ENCODE measurements at places on chromosomes 4 and X.

DNA sequence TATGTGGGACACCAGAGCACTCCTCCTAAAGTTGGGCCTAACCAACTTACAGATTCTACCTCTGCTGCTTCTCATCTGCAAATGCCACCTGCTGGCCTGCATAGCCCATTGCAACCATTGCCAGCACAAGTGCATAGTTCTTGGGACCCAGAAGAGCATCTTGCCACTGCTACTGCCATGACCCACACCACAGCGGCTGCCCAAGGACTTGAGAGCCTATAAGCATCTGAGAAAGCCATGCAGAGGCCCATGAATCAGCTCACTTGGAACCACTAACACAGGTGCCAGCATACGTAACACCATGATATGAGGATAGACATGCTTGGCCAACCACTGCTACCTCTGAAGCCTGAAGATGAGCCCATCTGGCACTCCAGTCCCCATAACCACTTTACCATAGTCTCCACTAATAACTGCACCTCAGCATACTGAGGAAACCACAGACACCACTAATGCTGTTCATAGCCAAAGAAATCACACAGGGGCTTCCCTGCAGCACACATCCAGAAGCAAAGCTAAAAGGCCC lies 258.1 kb upstream of the AGTR2 start:
- DNase-seq, result no peak

DNA sequence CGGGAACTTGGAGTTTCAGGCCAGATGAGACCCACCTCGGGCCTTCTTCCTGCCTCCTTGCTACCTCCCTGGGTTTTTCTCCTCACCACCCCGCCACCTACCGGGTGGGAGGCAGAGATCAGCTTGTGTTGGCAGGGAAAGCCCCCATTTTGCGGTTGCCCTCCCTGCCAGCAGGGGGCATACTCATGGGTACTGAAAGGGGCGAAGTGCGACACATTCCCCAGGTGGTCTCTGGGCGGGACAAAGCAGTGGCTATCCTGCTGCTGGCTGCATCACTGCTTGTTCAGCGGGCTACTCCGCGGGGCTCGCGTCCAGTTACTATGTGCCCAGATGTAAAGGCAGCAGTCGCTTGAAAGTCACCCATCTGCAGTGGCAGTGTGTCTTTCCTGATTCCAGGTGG lies 330.3 kb downstream of the PDHA2 start:
- no peak for DNase-seq

GRCh38 chrX:137695417-137695816 lies 129.5 kb downstream of the ZIC3 start:
- DNase-seq, result no peak

GRCh38 chrX:153825042-153825441 lies 5.3 kb downstream of the PDZD4 start:
- no peak for DNase-seq

- DNase-seq, result no peak
These were observed 160.4 kb upstream of the GPR101 start for GRCh38 chrX:137194164-137194563.

- DNase-seq, result no peak
These were observed 567.7 kb downstream of the MAGEB5 start for GRCh38 chrX:26783512-26784225.

- DNase-seq, result no peak
These were observed 15.9 kb downstream of the TMEM165 start for GRCh38 chr4:55411621-55412020.

DNA sequence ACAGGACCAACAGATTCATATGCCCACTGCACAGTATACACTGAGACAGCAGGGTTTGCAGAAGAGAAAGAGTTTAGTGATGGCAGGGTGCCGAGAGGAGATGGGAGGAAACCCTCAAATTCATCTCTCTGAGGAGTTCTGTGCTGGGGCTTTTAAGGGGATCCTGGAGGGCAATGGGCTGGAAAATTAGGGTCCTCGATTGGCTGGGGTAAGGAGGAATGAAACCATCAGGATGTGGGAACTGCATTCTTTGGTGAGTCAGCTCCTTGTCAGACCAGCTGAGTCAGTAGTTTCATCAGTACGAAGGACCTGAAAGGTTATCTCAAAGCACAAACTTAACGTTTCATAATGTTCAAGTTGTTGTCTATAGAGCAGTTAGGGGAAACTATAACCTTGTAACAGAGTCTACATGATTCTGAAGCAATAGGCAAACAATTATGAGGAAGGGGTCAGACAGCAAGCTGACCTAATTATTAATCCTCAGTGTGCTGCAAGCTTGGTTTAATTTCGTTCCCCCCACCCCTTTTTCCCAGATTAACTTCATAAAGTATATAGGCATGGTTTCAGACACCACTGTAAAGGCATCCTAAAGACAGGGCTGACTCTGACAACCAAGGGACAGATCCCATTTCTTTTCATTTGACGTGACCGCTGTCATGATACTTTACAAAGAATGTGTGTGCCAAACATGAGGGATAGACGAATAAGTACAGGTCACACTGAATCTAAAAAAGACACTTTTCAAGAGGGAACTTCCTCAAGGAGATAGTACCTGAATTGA lies 1.5 kb upstream of the MSMO1 start:
- no peak for DNase-seq

DNA sequence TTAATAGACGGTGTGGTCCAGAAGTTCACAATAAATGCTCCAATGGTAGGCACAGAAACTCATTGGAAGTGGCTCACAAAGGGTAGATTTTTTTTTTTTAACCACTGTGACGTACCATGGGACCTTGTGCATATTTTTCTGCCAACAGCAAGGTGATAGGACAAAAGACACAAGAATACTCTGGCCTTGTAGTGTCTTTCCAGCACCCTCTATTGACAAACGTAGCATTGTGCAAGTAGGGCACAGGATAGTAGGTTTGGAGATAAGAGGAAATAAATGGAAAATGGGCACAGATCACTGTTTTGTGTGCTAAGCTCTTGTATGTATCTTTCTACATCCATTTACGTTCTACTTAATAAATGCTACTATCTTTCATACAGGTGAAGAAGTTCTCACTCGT lies 2054.9 kb downstream of the PCDH7 start:
- no peak for DNase-seq

DNA sequence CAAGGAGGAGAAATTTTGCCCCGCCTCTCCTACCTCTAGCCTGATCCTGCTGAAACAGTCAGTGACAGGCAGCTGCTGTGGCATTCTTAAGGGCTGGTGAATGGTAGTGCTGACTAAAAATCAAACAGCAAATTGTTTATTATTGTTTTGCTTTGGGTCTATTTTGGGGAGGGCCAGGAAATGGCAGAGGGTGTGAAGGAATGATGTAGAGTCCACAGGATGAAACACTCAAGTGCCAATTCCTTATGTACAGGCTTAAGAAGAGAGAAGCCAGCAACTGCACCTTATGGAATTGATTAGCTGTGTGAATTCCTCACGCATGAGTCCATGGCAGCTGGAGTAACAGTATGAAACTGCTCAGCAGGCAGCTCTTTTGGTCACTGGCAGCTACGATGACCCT lies 39.7 kb downstream of the VEGFC start:
- no peak for DNase-seq

DNA sequence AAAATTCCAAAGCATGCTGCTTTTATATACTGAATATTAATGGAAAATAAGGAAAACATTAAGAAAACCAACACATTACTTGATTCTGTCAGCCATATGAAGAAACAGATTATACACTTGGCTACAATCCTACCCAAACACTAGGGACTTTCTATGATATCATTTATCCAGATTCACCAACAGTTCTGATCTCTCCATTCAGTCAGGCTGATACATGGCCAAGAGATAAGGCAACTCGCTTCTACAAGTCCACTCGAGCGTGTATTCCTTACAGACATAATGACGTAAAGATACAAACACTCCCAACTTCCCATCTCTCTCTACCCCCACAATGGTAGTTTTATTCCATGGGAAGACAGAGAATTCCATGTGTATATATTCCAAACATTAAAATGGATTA lies 44.5 kb downstream of the NEK1 start:
- no peak for DNase-seq

DNA sequence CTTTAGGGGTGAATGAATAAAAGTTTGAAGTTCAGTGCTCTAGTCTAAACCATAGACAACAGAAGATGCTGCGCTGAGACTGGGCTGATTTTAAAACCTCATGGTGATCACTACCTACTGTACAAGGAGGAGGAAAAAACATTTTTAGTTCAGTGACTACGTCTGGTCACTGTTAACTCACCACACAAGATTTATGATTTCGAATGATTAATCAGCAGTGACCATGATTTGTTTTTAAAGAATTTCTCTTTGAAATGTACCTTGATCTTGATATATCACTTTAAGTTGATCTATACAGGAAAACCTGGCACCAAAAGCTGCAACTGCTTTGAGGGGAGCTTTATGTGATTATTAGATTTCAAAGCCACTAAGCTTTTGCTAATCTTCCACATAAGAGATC lies 286.3 kb downstream of the PDGFC start:
- DNase-seq, result no peak

GRCh38 chrX:133434197-133434820 lies 19.0 kb upstream of the GPC4 start:
- DNase-seq, result no peak

DNA sequence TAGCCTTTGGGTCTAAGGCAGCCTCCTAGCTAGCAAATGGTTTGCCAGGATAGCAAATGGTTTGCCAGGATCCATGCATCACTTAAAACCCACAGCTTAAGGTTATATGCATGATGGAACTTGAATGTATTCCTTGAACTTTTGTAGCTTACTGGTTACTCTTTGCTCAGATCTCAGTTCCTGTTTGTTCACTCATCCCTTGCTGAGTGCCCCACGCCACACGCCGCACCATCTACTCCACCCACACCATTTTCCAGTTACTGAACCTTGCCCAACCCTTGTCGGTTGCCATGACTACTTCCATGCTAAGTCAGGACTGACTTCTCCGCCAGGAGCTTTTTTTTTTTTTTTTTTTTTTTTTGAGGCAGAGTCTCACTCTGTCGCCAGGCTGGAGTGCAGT lies 29.5 kb upstream of the XIAP start:
- no peak for DNase-seq

GRCh38 chr4:123929565-123929964 lies 533.0 kb downstream of the SPRY1 start:
- DNase-seq, result no peak

GRCh38 chr4:55125087-55125721 lies at the start of gene KDR:
Gene KDR (minus strand): TSS chr4:55125595. CDS start chr4:55125293, 302 bp downstream.
- no peak for DNase-seq

GRCh38 chrX:97639526-97639925 lies 755.8 kb downstream of the RPA4 start:
- DNase-seq, result no peak

DNA sequence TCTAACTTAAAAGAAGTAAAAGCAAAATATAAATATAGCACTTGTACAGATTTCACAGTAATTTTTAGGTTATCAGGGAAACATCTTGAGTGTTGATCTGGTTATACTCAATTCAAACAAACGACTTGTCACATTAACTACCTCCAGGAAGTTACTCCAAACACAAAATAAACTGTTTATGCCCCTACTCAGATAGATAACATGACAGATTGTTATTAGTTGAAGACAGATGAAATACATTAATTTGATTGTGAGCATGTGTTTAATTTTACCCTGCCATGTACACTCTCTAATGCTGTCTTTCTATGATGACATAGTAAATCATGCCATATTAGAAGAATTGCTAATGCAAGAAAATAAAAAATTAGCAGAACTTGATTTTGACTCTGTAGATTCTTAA lies 88.0 kb downstream of the RAB28 start:
- no peak for DNase-seq

- DNase-seq, result no peak
These were observed 68.4 kb downstream of the PDLIM5 start for GRCh38 chr4:94519925-94520789.

- DNase-seq, result no peak
These were observed 83.6 kb downstream of the GAB1 start for GRCh38 chr4:143420227-143420626.

DNA sequence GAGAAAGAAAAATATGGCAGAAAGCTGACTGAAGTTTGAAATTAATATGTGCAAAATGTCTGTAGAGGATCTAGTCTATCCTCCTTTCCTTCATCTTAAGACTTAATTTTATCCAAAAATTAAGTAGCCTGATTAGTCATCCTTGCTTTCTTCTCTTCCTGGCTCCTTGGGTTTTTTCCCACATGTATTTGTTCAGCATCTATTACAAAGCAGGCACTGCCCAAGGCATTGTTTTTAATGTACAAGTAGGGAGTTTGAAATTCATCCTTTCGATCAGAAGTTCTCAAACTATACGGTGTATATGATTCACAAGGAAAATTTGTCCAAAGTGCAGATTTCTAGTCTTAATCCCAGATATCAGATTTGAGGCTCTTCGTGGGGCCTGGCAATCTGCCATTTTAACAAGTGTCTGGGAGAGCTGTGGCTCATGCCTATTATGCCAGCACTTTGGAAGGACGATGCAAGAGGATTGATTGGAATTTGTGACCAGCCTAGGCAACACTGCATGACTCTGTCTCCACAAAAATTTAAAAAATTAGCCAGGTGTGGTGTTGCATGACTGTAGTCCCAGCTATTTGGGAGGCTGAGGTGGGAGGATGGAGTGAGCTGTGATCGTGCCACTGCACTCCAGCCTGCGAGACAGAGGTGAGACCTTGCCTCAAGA lies 19.4 kb upstream of the YTHDC1 start:
- no peak for DNase-seq

DNA sequence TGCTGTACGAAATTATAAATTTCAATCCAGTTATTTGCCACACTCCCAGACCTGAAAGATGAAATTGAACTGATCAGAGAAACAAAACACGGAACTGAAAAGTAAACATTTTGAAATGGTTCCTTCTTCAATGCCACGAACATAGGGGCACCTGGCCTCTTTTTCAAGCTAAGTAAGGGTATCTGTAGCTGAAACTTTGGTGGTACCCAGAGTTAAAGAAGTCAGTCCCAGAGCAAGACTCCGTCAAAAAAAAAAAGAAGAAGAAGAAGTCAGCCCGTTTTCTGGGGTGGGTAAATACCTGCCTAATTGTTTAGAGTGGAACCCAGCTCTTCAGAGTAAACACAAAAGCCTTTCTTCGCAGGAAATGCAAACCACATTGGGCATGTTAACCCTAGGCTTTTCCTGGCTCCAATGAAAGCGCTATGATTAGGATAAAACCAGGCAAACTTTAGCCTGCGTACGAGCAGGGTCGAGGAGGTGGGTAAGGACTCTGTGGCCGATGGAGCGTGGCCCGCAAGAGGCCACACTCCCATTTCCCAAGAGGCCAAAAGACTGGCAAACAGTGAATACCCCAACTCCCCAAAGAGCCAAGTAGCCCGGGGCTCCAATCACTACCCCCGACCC lies 1.3 kb downstream of the ANTXR2 start:
- no peak for DNase-seq

GRCh38 chr4:38710053-38710452 lies 46.1 kb downstream of the KLF3 start:
- no peak for DNase-seq

GRCh38 chr4:126136922-126137781 lies 822.4 kb downstream of the FAT4 start:
- DNase-seq, result no peak

GRCh38 chrX:113833096-113834055 lies 750.5 kb upstream of the HTR2C start:
- DNase-seq, result no peak

- peak; percentile 5 for DNase-seq
These were observed 10.1 kb downstream of the PSAPL1 start for GRCh38 chr4:7424553-7425111.

- DNase-seq, result no peak
These were observed 57.7 kb upstream of the MAML3 start for GRCh38 chr4:140211693-140212092.
